ENCODE measurements at places on chromosomes 1 and 21. TPM values are rescaled to one million over a fixed set of nuclear protein-coding genes. Genes with fewer than 3 reads are reported as not detected.

The OR6N1 gene
- not detected for total RNA-seq

The MTARC1 gene
- total RNA-seq = 14.5 TPM

The TAL1 gene
- total RNA-seq = not detected

The ALG14 gene
- total RNA-seq = 1.2 TPM

The HTR6 gene
- total RNA-seq = not detected

DNA sequence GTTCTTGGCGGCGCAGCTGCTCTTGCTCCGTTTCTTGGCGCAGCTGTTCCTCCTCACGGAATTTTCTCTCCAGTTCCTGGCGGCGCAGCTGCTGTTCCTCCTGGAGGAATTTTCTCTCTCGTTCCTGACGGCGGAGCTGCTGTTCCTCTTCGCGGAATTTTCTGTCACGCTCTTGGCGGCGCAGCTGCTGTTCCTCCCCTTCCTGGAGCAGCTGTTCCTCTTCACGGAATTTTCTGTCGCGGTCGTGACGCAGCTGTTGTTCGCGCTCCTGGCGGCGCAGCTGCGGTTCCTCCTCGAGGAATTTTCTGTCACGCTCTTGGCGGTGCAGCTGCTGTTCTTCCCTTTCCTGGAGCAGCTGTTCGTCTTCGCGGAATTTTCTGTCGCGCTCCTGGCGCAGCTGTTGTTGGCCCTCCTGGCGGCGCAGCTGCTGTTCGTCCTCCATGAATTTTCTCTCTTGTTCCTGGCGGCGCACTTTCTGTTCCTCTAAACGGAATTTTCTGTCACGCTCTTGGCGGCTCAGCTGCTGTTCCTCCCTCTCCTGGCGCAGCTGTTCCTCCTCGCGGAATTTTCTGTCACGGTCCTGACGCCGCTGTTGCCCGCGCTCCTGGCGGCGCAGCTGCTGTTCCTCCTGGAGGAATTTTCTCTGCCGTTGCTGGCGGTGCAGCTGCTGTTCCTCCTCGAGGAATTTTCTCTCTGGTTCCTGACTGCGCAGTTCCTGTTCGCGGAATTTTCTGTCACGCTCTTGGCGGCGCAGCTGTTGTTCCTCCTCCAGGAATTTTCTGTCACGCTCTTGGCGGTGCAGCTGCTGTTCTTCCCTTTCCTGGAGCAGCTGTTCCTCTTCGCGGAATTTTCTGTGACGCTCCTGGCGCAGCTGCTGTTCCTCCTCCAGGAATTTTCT is 7.0 kb downstream of the TCHH start:
- no peak overlapping the region for H3K27ac ChIP-seq
- no peak for DNase-seq
- no peaks in the 10 kb centered on the region for H3K36me3 ChIP-seq
- no peak overlapping the region for H3K4me3 ChIP-seq
- H3K4me1 ChIP-seq = peaks cover 23% of the 10 kb centered on the region

- no peaks in the 10 kb centered on the region for H3K4me1 ChIP-seq
- no peak for DNase-seq
- H3K36me3 ChIP-seq = peaks cover 77% of the 10 kb centered on the region
- H3K27ac ChIP-seq = no peak overlapping the region
Observed at GRCh38 chr1:39387452-39387851, 104.0 kb upstream of the BMP8A start.

- H3K27me3 ChIP-seq = no peaks in the 10 kb centered on the region
- H3K36me3 ChIP-seq = no peaks in the 10 kb centered on the region
- no peak overlapping the region for H3K4me3 ChIP-seq
- H3K27ac ChIP-seq = no peak overlapping the region
- no peak for DNase-seq
- no peaks in the 10 kb centered on the region for H3K4me1 ChIP-seq
Observed at GRCh38 chr1:225361176-225361575, 66.7 kb downstream of the LBR start.

GRCh38 chr1:240823357-240823756 is 211.4 kb upstream of the GREM2 start:
- no peaks in the 10 kb centered on the region for H3K4me1 ChIP-seq
- H3K27ac ChIP-seq = no peak overlapping the region
- H3K27me3 ChIP-seq = no peaks in the 10 kb centered on the region
- H3K4me3 ChIP-seq = no peak overlapping the region
- no peak for DNase-seq
- H3K36me3 ChIP-seq = no peaks in the 10 kb centered on the region

GRCh38 chr21:35232545-35233176 is 183.6 kb upstream of the RUNX1 start:
- no peak for DNase-seq
- H3K4me3 ChIP-seq = no peak overlapping the region
- no peaks in the 10 kb centered on the region for H3K36me3 ChIP-seq

All from naive thymus-derived CD4-positive, alpha-beta T cell (primary cell).